ENCODE measurements at places on chromosomes 11 and 22. TPM values are rescaled to one million over a fixed set of nuclear protein-coding genes. Genes with fewer than 3 reads are reported as not detected.

SELENOM gene
- 66.7 TPM for total RNA-seq

PIWIL4 gene
- 3.9 TPM for total RNA-seq

C11orf91 gene
- total RNA-seq, result not detected

SNX32 gene
- total RNA-seq, result 1.2 TPM

FAM180B gene
- total RNA-seq, result not detected

TMPRSS4 gene
- total RNA-seq, result 1.0 TPM

DNA sequence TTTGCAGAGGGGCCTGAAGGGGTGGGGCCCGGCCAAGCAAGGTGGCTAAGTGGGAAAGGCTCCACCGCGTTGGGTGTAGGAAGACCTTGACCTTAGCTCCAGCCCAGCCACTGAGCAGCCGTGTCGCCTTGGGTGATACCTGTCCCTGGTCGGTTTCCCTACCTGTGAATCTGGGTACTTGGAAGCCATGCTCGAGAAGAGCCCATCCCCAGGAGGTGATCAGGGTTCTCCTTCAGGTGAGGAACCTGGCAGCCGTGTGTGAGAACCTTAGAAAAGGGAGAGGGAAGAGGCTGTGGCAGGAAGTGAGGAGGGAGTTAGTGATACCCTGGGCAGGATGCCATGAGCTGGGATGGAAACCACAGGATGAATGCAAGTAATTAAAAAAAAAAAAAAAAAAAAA lies 21.6 kb downstream of the PPARA start:
- no peak for DNase-seq

GRCh38 chr11:45658292-45658991 lies 7.0 kb downstream of the CHST1 start:
- peak; percentile 85 for DNase-seq

- DNase-seq, result peak; percentile 75
Measured at GRCh38 chr11:111541254-111542061, 938 bp downstream of the LAYN start.

DNA sequence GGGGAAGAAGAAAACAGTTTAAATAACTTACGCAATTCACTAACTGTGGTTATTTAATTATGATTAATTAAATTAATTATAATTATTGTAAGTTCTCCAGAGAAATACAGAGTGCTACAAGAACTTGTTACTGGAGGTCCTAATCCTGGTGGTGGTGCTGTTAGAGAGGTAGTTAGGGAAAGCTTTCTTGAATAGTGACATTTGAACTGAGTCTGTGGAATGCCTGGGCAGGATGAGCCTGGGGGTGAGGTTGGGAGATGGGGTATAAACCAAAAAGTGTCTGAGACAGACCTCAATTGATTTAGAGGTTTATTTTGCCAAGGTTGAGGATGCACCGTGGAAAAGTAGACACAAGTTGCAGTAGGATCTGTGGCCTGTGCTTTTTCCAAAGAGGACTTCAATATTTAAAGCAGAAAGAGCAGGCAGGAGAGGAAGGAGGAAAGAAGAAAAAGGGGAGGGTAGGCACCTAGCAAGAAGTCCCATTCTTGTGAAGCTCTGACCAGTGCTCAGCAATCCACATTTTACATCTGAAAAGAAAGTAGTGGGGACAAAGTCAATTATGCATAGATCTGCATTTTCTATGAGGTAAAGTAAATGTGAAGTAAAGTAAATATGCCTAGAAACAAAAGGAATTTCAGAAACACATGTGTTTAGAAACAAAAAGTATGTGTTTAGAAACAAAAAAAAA lies 4.4 kb upstream of the ZNF202 start:
- DNase-seq, result no peak

DNA sequence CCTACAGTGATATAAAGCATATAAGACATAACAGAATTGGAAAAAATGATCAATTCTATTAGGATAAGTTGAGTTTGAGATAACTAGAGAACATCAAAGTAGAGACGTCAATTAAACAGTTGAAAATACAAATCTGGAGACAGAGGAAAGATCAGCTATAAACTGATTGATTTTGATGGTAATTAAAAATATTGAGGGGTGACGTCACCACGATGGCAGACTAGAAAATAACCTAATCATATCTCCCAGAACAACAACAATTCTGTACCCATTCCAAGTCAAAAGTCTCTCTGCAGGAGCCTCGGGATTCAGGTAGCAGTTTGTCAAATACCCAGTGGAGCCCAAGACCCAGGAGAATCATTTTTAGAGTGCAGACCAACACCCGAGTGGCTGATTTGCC lies 28.9 kb downstream of the MS4A13 start:
- DNase-seq, result no peak

GRCh38 chr11:131615611-131616010 lies 245.2 kb downstream of the NTM start:
- DNase-seq, result no peak

DNA sequence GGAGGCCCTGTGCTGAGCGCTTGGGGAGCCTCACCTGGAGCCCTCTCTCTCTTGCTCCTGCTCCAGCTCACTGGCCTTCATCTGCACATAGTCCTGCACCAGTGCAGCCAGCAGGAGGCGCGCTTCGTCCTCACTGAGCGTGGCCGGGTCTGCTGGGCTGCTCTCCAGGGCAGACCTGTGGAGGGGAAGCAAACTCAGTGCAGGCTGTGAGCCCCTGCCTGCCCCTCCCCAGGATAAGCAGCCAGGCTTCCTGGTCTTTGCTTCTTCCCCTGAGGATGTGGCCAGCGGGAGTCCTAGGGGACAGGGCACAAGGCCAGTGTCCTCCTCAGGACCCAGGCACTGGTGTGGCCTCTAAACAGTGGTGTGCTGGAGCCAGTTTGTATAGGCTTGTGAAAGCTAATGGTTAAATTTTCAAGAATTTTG lies 2.2 kb downstream of the CALCA start:
- DNase-seq, result peak; percentile 79

- peak; percentile 9 for DNase-seq
Measured at GRCh38 chr11:126404367-126404766, 48.9 kb downstream of the ST3GAL4 start.

DNA sequence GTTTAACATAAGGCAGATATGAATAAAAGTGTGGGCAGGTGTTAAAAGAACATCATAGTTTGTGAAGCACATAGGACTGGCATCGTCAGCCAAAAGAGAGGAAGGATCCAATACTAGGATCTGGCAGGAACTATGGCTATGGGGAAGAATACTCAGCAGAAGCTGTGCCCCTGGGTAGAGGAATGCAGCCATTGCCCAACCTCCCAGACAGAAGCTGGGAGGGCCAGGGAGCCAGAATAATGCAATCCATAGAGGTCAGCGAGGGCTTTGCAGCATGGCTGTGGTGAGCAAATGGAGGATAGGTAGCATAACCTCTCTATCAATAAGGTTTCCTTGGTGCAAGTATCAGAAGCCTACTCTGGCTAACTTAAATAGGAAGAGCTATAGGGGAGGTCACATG lies 11.7 kb upstream of the CSTF3 start:
- no peak for DNase-seq

DNA sequence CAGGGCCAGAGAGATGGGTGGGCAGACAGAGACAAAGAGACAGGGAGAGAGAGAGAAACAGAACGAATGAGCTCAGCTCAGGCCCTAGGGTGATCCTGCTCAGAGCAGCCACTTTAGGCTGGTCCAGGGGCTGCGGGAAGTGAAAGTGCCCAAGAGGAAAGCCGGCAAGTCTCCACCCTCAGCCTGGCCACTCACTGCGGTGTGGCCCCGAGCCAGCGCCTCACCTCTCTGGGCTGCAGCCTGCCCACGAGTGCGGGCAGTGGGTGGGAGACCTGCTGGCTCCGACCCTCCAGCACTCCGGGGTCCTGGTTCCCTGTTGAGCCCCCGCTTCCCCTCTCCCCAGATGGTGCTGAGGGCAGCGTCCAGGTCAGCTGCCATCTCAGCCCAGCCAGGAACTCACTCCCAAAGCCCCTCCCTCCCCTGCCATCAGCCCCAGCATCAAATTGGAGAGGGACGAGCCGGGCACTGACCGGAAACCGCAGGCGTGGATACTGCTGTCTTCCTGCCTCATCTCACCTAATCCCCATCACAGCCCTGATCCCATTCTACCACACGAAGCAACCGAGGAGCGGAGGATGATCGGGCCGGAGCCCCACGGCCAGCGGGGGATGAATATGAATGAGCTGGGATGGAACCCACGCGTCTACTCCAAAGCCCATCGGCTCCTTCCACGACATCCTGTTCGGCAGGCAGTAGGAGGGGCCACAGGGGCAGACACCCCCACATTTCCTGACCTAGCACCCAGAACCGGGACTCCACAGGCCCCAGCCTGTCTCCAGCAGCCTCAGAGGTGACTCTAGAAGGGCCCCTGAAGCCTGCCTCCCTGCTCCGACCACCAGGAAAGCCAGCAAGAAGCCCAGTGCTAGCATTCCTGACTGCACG lies 16.9 kb downstream of the ELFN2 start:
- no peak for DNase-seq

DNA sequence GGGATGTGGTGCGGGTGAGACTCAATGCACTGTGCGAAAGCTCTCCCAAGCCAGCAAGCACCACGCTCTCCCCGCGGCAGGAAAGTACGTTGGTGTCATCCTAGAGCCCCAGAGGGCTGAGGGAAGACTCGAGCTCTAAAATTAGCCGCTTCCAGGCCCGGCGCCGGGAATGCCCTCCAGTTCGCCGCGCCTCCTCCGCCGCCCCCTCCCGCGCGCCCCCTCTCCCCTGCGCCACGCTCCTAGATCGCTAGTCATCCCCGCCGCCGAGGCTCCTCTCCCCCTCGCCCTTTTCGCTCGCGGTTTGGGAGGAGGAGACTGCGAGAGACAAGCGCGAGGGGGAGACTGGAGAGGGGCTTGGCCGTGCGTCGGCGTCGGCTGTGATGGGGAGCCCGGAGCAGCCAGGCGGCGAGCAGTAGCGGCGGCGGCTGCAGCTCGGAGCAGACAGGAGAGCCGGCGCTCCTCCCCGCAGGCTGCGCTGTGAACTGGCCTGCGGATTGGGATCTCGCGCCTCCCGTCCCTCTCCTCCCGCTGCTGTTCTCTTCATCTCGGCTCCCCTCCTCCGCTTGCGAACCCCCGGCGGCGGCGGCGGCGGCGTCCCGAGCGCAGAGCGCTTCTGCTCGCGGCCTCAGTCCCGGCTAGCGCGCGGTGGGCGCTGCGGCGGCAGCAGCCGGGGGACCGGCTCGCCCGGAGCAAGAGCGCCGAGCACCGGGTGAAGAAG lies at the start of gene FAT3:
Gene FAT3, plus strand, starts transcription at position 412 of the 718 bp plus-strand sequence. CDS start 127,295 bp downstream, outside the sequence.
- no peak for DNase-seq

- DNase-seq, result no peak
Measured at GRCh38 chr11:34602245-34602644, 18.6 kb upstream of the EHF start.

DNA sequence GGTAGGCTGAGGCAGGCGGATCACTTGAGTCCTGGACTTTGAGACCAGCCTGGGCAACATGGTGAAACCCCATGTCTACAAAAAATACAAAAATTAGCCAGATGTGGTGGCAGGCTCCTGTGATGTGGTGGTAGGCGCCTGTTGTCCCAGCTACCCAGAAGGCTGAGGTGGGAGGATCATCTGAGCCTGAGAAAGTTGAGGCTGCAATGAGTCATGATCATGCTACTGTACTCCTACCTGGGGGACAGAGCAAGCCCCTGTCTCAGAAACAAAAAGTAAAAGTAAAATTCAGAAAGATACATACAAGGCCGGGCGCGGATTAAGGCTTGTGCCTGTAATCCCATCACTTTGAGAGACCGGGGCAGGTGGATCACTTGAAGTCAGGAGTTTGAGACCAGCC lies 6.3 kb downstream of the LDHAL6A start:
- no peak for DNase-seq

DNA sequence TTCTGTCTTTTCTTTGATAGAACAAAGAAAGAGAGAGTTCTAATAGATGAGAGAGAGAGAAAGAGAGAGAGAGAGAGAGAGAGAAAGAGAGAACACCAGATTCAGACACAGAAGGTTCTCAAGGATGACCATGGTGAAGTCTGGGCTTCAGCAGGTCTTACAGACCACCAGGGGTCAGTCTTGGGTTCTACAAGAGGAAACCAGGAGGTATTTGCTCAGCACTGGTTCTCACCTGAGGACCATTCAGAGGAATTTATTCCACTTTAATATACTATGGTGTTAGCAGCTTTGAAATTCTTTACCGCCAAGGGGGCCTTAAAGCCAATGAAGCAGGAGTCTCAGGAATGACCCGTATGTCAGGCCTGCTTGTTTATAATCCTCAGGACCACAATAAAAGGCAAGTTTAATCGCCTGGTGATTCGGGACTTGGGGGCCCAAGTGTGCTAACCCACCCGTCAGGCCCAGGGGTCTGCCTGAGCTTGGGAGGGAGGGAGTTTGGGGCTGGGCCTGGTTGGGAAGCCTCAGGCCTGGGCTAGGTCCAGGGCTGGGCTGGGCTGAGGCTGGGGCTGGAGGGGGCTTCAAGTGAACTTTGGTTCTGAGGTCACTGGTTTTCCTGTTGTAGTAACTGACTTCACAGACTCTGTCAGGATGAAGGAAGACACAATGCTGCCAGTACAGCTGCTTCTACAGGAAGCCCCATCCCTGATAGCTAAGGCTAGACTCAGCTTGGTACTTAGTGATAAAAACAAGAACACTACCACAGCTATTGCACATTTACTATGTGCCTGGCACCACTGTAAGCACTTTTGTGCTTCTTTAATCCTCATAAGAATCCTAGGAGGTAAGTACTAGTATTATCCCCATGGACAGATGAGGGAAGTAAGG lies 179.2 kb upstream of the ZBED5 start:
- DNase-seq, result no peak

- no peak for DNase-seq
Measured at GRCh38 chr11:45027312-45027711, 76.6 kb upstream of the TP53I11 start.

DNA sequence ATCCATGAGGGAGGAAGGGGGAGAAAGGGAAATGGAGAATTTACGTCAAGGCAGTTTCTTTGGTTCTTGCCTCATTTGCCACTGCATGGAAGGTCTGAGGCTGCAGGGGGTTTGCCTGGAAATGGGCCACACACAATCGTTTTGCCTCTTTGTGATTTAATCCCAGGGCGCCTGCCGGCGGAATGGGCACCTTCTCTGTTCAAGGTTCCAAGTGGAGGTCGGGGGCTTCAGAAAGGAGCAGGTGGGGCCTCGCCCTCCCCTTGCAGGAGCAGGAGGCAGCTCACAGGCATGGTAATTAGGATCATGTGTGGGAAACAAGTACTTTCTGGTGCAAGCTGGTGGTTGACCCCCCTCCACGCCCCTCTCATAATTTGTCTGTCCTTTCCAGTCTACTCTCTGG lies 29.9 kb downstream of the MPPED1 start:
- DNase-seq, result peak; percentile 32

DNA sequence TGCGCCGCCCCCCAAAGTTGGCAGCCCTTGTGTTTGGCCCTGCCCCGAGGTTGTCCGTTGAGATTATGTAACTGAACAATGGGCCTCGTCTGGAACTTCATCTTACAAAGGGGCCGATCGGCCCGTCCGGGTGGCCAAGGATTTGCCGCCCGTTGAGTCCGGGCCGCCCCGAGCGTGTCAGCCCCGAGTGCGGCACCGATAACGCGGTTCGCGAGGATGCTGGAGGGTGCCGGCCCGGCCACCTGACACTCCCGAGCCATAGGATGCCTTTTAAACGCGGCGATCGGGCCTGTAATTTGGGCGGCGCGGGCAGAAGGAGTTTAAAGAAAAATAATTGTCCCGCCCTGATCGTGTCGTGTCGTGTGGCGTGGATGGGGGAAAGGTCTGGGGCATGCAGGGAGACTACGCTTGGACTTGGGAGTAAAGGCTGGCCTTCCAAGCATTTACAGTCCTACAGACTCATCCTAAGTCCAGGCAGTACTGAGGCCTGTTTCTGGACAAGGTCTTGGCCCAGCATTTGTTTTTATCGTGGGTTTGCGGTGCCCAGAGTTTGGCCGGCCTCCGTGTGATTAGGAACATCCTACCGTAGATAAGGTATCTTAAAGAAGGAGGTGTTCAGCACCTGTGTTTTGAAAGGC lies 1.3 kb downstream of the WEE1 start:
- peak; percentile 88 for DNase-seq
